ENCODE measurements at places on chromosomes 13 and 19. TPM values are rescaled to one million over a fixed set of nuclear protein-coding genes. Genes with fewer than 3 reads are reported as not detected.
A peak's percentile ranks its signal among the peaks of the same experiment; 100 is the strongest.

OVOL3 gene
- not detected for total RNA-seq

KLK2 gene
- total RNA-seq, result not detected

TJP3 gene
- total RNA-seq, result not detected

VSTM1 gene
- total RNA-seq, result not detected

EPSTI1 gene
- 4.8 TPM for total RNA-seq

MYBPC2 gene
- not detected for total RNA-seq

PEAK3 gene
- 2.0 TPM for total RNA-seq

SLC25A42 gene
- 13.4 TPM for total RNA-seq

SYDE1 gene
- 20.9 TPM for total RNA-seq

LILRA5 gene
- 2.3 TPM for total RNA-seq

TMC4 gene
- 1.9 TPM for total RNA-seq

FFAR2 gene
- not detected for total RNA-seq

MBD3L2 gene
- total RNA-seq, result not detected

MYO1F gene
- 23.2 TPM for total RNA-seq

DNA sequence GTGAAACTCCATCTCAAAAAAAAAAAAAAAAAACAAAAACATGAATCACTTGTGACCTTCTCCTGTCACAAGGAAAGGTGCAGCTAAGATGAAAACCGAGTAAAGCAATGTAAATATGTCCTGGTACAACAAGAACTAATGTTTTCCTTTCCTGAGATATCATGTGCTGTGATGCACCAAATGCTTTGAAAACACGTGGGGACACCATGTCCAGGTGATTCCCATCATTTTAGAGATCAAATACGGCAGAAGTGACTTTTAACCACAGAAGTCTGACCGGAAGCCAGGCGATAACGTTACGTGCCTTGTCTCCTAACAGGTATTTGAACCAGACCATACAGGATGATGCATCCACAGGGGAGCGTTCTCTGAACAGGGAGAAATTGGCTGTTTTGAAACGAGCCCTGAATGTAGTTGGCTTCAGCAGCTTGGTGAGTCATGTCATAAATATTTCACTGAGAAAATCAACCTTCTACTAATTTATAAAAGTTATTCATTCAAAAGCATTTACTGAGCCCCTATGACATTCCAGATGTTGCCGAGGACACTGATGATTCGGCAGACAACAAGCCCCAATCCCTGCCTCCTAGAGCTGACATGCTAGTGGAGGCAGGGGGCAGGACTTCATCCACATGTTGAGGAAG is 328.1 kb downstream of the MYO16 start:
- DNase-seq, result no peak

GRCh38 chr19:34191355-34191962 is 19.2 kb downstream of the LSM14A start:
- DNase-seq, result no peak

- peak; percentile 89 for DNase-seq
These were observed 5.5 kb downstream of the MAB21L1 start for GRCh38 chr13:35470671-35471661.

DNA sequence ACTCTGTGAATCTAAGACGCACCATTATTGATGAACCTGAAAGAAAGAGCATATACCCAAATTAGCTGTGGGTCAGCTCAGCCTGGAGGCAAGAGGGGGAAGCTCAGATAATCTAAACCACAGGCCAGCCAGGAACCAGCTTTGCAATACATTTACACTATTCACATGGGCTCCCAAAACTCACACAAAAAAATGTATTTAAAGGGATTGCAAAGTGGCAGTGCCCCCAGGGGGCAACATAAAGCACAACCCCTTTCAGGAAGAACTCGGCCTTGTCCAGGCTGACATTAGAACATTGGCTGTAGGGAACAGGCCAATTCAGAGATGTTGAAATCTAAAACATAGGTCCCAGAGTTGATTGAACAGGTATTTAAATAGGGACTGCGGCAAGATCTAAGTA is 3.2 kb upstream of the PROZ start:
- DNase-seq, result no peak

DNA sequence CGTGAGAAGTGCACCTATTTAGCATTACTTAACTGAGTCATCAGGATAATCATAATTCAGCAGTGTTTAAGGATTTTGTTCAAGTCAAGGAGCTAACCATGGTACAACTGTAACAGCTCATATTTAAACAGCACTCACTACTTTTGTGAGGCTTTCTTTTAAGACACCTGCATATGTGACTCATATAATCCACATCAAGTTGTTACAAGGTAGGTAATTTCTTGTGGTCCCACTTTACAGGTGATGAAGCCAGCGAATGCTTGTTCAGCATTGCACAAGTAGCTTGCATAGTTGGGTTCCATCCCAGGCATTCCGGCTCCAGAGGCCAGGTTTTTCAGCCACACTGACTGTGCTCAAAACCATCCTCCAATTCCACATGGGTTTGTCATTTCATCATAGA is 569.2 kb downstream of the MYO16 start:
- no peak for DNase-seq

DNA sequence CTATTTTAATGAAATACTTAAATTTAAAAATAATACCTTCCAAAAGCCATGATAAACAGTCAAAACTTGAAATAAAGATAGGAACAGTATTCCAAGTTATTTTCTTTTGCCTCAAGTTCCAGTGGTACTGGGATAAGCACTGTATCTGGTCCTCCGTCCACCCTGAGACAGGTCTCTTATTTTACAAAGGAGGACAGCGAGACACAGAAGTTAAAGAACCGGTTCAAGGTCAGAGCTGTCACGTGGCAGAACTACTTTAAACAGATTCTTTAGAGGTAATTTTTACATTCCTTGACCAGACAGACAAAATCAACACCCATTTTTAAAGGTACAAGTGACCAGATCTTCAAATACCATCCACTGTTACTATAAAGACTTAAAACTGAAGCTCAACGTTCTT is 10.4 kb upstream of the DOCK9 start:
- no peak for DNase-seq

DNA sequence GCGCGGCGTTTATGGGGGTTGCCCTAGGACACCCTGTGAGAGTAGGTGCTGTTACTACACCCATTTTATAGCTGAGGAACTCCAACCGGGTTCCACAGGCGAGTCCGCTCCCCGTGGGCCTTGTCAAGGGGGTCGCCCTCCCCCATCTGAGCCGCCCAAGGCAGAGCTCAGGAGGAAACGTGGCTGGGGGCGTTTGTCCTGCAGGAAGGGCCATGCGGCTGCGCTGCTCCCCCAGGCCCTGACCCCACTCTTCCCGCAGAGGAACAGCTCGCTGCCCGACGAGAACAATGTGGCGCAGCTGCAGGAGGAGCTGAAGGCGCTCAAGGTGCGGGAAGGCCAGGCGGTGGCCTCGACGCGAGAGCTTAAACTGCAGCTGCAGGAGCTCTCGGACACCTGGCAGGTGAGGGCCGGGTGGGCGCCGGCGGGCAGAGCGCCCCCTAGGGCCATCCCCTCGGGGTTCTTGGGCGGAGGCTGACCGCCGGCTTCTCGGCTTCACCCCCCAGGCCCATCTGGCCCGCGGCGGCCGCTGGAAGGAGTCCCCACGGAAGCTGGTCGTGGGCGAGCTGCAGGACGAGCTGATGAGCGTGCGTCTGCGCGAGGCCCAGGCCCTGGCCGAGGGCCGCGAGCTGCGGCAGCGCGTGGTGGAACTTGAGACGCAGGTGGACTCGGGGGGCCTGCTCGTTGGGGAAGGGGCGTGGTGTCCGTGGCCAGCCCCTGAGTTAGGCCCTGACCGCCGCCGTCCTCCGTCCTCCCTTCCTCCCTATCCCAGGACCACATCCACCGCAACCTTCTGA is 12.4 kb downstream of the PRR36 start:
- DNase-seq, result no peak

DNA sequence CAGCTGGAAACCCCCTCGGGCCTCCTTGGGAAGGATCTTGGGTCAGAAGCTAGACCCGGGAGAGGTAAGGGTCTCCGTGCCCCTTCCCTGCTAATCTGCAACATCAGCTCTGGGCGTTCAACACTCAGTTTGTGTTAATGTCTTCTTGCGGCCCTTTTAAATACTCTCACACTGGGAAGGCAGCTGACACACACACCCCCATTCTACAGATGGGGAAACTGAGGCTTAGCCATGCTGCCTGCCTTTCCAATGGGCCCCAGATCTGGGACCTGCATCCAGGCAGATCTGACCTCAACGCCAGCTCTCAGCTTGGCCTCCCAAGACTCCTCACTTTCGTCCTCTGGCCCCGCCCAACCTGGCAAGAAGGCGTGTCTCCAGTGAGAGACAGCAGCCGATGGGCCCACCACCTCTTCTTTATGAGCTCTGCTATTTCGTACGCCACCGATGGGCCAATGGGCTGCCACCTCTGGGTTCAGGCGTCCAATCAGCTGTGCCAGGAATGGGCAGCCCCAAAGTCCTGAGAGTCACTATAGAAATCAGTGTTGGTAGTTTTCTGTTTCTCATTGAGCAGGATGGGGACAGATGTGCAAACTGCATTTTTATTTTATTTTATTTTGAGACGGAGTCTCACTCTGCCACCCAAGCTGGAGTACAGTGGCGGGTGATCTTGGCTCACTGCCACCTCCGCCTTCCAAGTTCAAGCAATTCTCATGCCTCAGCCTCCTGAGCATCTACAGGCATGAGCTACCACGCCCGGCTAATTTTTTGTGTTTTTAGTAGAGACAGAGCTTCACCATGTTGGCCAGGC is 43.8 kb downstream of the DNM2 start:
- peak; percentile 76 for DNase-seq

GRCh38 chr19:1374250-1374577 is 9.5 kb upstream of the NDUFS7 start:
- peak; percentile 61 for DNase-seq

- no peak for DNase-seq
These were observed 373.1 kb upstream of the MIR17HG start for GRCh38 chr13:90974249-90974975.

GRCh38 chr19:35731353-35731752 is 10.9 kb downstream of the IGFLR1 start:
- no peak for DNase-seq

DNA sequence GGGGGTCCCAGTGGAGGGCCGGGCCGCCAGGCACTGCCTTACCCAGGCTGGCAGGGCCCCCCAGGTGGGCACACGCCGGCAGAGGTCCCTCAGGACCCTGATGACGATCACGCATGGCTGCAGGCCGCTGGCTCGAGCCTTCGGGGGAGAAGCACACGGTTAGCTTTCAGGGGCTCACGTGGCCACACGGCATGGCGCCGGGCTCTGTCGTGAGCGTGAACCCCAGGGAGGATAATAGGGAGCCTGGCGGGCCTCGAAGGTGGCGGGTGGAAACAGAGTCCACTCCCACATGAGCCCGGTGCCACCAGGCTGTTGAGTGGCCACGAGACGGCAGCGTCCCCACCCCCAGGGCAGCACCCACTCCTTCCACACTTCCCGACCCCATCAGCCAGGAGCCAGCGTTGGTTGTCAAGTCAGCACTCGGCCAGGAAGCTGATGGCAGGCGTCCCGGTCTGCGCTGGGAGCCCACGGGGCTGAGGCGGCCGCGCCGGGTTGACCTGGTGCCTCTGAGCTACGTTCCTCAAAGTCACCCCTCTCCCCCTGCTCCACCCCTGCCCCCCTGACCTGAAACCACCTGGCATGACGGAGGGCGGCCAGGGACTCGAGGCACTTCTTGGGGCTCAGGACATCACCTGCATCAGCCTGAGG is 24.7 kb upstream of the MATK start:
- DNase-seq, result peak; percentile 65

DNA sequence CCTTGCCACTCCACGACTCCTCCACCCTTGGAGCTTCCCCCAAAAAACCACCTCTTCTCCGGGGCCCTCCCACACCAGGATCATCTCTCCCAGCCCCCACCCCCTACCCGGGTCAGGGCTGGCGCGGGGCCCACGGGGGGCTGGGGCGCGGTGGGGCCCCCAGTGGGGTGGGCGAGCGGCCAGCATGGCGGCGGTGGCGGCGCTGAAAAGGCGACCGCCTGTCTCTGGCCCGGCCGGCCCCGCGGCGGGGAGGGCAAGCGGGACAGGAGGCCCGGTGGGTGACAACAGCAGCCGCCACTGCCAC is 850 bp downstream of the DYRK1B start:
- no peak for DNase-seq

GRCh38 chr13:107473253-107473652 is 742.1 kb downstream of the LIG4 start:
- no peak for DNase-seq

- DNase-seq, result no peak
These were observed 37.5 kb upstream of the SACS start for GRCh38 chr13:23470790-23471614.

- DNase-seq, result no peak
These were observed 73.2 kb upstream of the KCTD15 start for GRCh38 chr19:33723512-33723911.

DNA sequence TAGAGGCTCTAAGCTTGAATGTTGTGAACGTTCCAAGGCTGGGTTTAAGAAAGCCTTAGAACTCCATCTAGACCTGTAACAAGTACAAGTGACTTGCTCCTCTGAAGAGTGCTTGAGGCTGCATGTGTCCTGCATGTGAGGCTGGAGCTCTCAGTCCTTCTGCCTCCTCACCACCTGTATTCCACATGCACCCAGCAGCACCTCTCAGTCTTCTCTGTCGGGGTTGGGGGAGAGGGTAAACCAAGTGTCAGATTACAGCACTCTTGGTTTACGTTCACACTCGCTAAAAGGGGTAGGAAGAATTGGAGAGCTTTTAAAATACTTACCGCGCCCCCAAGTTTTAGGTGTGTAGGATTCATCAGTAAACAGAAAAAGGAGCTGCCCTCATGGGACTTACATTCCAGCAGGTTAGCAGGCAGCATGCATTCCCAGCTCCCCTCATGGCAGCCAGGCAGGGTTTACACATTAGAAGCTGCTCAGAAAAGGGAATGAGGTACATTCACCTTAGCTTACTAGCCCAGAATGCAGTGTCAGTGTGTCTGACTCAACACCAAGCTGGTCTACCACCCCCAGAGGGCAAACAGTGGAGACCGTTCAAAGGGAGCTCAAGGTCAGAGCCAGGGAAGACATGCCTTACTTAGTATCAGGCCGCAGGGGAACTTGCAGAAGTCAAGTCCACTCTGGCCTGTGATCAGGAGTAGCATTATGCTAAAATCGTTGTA is 248.1 kb downstream of the PCCA start:
- no peak for DNase-seq

DNA sequence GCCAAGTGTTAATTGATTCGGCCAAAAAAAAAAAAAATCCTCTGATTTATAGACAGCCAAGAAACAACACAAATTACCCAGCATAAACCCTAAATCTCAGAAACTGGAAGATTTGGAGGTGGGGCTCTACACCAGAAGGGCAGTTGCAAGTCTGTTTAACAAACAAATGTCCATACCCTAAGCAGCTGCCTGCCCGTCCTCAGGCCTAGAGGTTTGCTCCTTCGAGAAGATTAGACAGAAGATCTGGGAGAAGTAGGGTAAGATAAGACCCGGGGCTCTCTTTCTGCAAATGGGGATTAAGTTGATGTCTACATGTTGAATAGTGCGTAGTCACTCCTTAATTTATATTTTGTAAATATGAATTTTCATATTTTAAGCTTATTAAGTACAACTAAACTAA is 3.4 kb upstream of the N4BP2L1 start:
- no peak for DNase-seq

- no peak for DNase-seq
These were observed 5.9 kb downstream of the VAV1 start for GRCh38 chr19:6778386-6778785.

- peak; percentile 87 for DNase-seq
These were observed 413.9 kb downstream of the COG6 start for GRCh38 chr13:40069173-40070044.

GRCh38 chr13:38758277-38758676 is 71.4 kb downstream of the FREM2 start:
- no peak for DNase-seq

- DNase-seq, result peak; percentile 83
These were observed at the start of gene BRSK1 for GRCh38 chr19:55283548-55284377. Gene BRSK1 (plus strand): TSS chr19:55283997. CDS start chr19:55284443, 446 bp downstream.

- DNase-seq, result no peak
These were observed 250.5 kb downstream of the TDRD3 start for GRCh38 chr13:60647547-60647946.

All from right cardiac atrium (tissue), 5 donors.